ENCODE measurements at places on chromosomes 7 and 10. TPM values are rescaled to one million over a fixed set of nuclear protein-coding genes. Genes with fewer than 3 reads are reported as not detected.

Gene GNG11
- total RNA-seq, result not detected

DNA sequence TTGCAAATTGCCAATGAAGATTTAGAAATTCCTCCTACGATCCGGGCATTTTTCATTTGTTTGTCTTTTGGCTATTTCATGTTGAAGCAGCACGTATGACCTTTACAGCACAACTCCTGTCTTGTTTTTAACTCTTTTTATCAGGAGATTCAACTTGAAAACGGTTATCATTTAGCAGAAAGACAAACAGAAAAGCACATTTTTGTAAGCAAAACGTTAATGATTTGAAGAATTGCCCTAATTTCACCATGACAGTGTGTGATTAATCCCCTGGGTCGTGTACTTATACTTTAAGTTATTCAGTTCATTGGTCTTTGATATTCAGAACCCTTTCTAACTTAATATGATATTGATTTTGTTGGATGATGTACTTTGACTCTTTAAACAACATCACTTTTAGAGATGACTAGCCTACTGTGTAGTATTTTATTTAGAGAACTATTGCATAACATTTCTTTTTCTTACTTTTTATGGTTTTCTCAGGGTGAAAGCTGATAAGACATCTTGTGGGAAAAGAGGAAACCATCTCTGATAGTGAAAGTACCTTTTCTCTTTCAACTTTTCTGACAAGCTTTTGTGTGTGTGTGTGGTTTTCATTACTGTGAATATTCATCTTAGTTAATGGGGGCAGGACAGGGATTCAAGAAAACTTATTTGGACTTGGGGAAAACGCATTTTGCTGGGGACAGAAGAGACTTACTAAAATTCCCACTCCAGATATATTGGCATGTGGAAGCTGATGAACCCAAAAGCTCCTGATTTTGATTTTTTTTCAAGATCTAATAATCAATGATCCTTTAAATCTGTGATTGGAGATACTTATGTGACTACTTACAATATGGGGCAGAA, 8.1 kb downstream of the HHEX start:
- no peak for DNase-seq

DNA sequence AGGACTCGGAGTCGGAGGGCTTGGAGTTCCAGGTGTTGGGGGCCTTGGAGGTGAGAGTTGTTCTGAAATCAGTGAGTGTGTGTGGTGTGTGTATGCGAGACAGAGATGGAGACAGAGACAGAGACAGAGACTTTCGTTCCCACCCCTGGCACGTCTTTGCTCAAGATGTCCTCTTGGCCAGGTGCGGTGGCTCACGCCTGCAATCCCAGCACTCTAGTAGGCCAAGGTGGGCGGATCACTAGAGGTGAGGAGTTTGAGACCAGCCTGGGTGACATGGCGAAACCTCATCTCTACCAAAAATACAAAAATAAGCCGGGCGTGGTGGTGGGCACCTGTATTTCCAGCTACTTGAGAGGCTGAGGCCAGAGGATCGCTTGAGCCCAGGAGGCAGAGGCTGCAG, 20.0 kb upstream of the LIMK1 start:
- no peak for DNase-seq

DNA sequence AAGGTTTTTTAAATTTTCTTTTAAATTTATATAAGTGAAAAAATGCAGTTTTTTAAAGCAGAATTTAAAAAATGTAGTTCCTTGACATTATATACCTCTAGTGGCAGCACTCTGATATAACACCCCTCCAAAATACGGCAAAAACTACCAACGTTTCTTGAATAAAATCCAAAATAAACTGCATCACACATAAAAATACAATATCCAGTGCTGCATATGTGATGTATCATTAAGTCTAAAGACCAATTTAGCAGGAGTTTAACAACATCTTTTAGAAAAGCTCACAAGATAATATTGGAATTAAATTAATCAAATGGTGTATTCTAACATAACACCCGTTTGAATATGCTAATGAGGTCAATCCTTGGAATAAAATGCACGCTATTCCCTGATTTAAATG, 1.4 kb downstream of the TCERG1L start:
- DNase-seq, result no peak

DNA sequence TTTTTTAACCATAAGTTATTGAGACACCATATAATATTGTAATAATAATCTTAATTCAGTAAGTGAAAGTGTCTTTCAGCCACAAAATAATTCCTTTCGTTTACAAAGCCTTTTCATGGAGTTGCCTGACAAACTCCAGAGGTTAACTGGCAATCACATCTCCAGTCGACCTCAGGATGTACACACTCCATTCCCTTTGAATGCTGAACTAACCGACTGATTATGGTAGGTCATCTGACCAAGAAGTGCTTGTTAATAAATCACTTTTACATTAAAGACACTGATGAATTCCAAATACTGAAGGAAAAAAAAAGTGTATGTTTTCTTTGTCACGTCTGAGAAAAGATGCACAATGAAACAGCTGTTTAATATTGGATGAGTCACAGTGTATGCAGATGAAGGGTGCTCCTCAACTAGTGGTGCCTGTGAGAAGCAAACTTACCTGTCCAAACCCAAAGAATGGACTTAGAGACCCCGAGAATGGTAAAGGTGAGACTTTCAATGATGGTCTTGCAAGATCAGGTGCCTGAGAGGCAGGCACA, 348.1 kb upstream of the VWC2 start:
- DNase-seq, result no peak

DNA sequence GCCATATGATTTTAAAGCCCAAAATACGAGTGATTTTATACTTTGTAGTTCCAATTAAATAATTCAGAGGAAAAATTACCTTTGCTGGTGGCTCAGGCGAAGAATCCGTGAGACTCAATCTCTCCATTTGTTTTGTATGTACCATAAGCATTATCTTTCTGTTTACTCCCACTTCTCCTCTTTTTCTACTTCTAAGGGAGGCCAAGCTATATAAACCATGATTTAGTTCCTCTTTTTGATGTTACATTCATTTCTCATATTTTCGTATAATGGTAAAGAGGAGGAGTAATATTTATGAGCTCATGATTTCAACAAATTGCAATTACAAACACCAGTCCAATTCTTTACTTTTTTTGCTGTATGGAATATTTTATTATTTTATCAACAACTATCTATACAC, 50.6 kb upstream of the TES start:
- DNase-seq, result no peak

Gene NRAP
- not detected for total RNA-seq

- no peak for DNase-seq
Measured at GRCh38 chr10:104084482-104085142, 1.1 kb downstream of the COL17A1 start.

Gene GRID2IP
- total RNA-seq, result 0.51 TPM

- DNase-seq, result no peak
Measured at GRCh38 chr10:56823849-56824248, 462.8 kb upstream of the ZWINT start.

DNA sequence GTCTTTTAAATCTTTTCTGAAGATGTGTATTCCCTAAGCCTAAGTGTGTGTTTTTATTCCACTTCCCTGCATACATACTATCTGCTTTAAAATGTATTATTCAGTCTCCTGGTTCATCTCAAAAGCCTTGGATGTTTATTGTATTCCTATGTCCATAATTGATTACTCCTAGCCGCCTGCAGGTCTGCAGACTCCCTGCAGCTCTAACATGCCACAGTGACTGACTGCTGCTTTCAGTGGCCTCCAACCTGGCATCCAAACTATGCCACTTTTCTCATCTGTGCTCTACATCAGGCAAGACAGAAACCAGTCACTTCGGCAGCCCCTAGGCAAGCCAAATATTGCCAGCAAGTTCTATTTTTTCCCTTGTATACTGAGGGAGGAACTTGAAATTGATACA, 81.7 kb downstream of the ABCA13 start:
- DNase-seq, result no peak

Data from CD8-positive, alpha-beta memory T cell (primary cell).